Psoas muscle (tissue), 8 donors: ENCODE measurements at places on chromosomes 4 and X.
A peak's percentile ranks its signal among the peaks of the same experiment; 100 is the strongest.

DNA sequence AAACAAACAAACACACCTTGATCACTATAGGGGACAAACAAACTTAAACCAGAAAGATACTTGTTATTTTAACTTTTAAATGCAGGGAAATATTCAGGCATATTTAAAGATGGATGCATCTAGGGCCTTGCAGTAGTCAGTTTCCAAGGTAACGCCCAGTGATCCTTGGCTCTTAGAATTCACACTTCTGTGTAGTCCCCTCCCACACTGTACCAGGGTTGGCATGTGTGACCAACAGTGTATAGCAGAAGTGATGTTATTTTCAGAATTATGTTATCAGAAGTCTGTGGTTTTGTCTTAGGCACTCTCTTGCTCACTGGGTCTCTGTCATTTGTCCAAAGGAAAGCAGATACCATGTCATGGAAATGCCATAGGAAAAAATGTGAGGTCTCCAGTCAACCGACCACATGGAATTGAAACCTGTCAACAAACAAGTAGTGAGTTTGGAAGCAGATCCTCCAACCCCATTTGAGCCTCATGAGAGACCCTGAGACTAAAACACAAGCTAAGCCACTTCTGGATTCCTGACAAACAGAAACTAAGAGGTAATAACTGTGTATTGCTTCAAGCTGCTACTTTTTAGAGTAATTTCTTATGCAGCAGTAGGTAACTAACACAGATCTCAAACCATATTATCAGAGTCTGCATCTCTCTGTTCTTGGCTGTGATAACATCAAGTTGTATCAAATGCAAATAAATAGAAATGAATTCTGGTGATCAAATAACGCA is 670.3 kb downstream of the KCTD8 start:
- no peak for DNase-seq

GRCh38 chrX:7147413-7147977 is at the start of gene STS:
STS (plus strand) TSS chrX:7147712; CDS start chrX:7253200, 105,488 bp downstream.
- peak; percentile 70 for DNase-seq

- no peak for DNase-seq
Observed at GRCh38 chrX:20743046-20743445, 476.3 kb upstream of the RPS6KA3 start.

DNA sequence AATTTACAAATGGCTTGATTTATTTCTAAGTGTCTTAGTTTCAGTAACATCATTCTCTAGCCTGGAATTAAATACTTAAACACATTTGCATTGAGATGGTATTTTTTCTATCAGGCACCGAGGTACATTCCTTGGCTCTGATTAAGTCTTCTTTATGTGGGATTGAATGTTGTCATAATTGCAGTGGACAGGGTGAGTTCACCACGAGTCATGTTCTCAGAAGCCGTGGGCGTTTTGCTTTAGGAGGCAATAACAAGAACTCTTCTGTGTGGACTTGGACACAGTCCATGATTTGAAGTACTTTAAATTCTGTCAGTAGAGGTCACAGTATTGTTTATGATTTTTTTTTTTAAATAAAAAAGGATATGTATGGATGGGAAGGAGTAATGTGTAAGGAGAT is 57.1 kb upstream of the EFHC2 start:
- no peak for DNase-seq

GRCh38 chr4:109171070-109171469 is 131.4 kb downstream of the COL25A1 start:
- DNase-seq, result no peak
